ENCODE measurements at places on chromosomes 4 and X.

GRCh38 chr4:160319868-160320260, 1217.0 kb downstream of the RAPGEF2 start:
- no peak for DNase-seq

DNA sequence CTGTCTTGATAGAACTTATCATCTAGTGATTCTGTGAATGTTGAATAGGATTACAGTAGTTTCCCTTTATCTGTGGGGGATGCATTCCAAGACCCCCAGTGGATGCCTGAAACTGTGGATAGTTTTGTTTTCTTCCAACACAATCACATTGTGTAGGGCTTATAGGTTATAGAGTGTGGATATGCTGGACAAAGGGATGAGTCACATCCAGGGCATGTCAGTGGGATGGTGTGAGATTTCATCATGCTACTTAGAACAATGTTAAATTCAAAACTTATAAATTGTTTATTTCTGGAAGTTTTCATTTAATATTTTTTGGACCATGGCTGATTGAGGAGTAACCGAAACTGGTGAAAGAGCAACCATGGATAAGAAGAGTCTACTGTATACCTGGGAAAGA, 432.3 kb upstream of the ATOH1 start:
- DNase-seq, result no peak

- no peak for DNase-seq
These were observed 152.9 kb downstream of the COL4A6 start for GRCh38 chrX:108285356-108285755.

DNA sequence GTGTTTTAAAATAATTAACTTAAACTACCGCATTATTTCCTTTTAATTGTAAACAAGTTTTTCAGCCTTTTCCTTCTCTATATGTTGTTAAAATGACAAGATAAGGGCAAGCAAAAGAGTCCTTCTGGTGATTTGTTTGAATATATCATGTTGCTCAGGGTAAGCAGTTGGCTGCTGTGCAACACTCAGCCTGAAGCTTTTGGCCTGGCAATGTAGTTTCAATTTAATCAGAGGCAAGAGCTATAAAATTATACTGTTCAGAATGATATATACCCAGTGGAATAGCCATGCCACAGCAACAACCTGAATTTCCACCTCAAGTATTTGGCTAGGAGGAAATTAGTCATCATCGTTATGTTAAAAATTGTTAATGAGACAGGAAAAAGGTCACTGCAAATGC, 53.4 kb downstream of the GRXCR1 start:
- no peak for DNase-seq

- DNase-seq, result no peak
These were observed 4.5 kb downstream of the HAUS7 start for GRCh38 chrX:153465691-153466380.

GRCh38 chr4:54101190-54102041, 1.5 kb downstream of the GSX2 start:
- no peak for DNase-seq

- DNase-seq, result no peak
These were observed 43.0 kb upstream of the PDLIM5 start for GRCh38 chr4:94408549-94409374.

Measured in activated naive CD4-positive, alpha-beta T cell (primary cell).